Heart left ventricle (tissue), 16 donors: ENCODE measurements at places on chromosomes 3 and 15. TPM values are rescaled to one million over a fixed set of nuclear protein-coding genes. Genes with fewer than 3 reads are reported as not detected.

Gene ZNF620
- 4.4 TPM for total RNA-seq

Gene CDHR4
- total RNA-seq, result not detected

GRCh38 chr15:50594311-50594710 lies 47.8 kb upstream of the USP50 start:
- no peak for DNase-seq

DNA sequence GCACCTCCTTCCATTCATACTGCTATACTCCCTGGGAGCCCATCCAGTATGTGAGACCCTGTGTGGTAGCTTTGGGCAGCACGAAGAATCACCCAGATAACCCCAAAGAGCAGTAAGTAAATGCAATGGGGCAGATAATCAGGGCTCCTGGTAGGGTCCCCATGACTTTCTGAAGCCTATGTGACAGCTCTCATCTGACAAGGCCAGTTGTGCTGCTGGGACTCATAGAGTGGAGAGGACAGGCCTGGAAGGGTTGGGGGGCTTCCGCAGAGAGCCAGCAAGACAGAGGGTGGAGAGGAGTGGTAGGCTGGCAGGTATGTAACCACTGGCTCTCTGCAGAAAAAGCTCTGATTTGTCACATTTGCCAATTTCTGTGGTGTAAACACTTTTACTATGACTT lies 3.2 kb upstream of the SLC6A20 start:
- DNase-seq, result no peak

Gene GOLGA8G
- not detected for total RNA-seq

Gene NRG4
- not detected for total RNA-seq

Gene PHC3
- total RNA-seq, result 29.9 TPM

GRCh38 chr3:158659454-158660237 lies 12.8 kb downstream of the LXN start:
- DNase-seq, result peak; percentile 39

Gene AADACL2
- total RNA-seq, result not detected

Gene SLC30A4
- total RNA-seq, result 2.5 TPM

DNA sequence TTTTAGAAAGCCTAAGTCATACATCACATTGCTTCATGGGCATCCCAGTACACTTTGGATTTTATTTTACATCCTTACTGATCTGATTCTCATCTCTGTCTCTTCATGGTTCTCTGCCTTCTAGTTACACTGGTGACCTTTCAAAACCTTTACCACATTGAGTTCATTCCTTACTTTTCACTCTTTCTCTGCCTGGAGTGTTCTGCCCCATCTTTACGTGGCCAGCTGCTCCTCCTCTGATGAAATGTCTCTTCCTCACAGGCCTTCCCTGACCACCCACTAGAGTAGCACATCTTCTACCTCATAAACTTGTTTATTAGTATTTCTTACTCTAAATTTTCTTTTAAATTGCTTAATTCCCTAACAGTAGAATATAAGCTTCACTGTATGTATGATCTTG lies 17.7 kb downstream of the CTNNB1 start:
- no peak for DNase-seq

DNA sequence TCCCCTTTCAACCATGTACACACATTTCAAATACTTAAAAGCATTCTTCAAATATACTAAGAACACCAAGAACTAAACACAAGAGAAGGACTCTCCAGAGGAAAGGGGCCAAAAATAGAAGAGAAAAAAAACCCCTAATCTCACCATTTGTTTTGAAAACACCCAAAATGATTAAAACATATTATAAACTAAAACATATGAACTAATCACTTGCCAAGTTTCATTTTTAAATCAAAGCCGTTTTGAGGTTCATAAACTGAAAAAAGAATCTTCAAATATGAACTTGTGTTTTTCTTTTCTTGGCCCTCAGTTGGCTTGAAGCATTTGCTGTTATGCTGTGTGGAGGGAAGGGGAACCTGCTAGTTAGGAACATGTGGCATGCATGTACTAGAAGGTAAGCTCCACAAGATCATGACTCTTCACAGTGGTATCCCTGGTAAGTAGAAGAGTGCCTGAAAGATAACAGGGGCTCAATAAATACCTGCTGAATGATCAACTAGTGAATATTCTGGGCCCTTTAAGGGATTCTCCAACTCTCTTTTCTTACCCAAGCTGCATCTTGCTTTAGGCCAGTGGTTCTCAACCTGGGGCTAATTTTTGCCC lies 224.5 kb downstream of the TIGIT start:
- no peak for DNase-seq

DNA sequence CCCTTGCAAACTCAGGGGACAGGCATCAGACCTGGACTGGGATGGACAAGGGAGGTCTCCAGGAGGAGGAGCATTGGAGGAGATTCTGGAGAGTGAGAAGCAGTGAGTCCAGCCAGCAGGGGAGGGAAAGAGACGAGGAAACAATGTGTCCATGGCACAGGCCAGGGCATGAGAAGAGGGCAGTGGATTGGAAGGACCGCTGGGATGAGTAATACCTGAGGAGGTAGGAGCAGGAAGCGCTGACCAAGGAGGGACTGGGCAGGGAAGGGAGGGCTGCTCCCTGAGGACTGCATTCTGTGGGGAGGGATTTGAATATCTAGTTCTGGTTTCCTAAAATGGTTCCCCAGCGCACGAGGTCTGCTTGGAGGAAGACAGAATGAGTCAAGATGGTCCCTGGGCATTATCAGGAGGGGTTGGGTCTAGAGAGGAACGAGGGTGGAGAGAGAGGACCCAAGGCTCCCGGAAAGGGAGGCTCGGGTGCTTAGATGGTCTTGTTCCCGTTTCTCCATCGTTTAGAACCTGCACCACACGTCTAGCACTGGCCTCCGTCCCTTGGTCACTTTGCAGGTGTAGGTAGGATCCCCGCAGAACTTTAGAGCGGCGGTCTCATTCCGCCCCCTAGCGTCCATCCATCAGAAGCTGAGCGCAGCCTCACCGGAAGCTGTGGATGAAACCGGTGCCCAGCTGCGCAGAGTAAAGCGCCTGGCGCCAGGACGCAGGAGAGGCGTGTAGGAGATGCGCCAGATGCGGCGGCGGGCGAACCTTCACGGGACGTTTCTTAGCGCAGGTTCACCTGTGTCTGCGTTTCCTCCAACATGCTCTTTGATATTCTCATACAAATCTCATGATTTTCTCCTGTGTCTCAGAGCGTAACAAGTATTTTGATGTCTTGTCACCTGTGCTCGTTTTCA lies 190.7 kb upstream of the NDN start:
- DNase-seq, result peak; percentile 42

GRCh38 chr3:40765884-40766283 lies 241.1 kb downstream of the ZNF621 start:
- no peak for DNase-seq

Gene SH2D7
- not detected for total RNA-seq

- no peak for DNase-seq
These were observed 56.5 kb downstream of the ZNF385D start for GRCh38 chr3:21694506-21694905.

- DNase-seq, result peak; percentile 52
These were observed 209.4 kb downstream of the CADPS start for GRCh38 chr3:62665627-62666437.

Gene TIMP4
- total RNA-seq, result 57.9 TPM

GRCh38 chr3:122146466-122146865 lies 37.0 kb upstream of the CASR start:
- no peak for DNase-seq

DNA sequence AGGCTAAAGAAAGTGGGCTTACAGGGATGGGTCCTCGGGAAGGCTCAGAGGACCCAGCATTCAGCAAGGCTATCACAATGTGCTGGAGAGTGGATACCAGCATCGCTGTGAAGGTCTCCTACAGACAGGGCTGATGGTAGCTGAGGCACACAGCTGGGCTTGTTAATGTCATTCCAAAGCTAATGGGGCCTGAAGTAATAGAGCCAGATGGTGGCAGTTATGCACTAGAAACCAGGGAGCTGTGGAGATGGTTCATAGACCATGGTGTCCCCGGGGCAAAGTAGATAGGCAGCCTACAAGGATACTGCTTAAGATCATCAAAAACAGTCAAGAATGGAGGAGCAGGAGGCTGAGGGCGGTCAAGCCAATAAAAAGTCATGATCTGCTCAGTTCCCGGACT lies 24.8 kb upstream of the BOC start:
- no peak for DNase-seq

DNA sequence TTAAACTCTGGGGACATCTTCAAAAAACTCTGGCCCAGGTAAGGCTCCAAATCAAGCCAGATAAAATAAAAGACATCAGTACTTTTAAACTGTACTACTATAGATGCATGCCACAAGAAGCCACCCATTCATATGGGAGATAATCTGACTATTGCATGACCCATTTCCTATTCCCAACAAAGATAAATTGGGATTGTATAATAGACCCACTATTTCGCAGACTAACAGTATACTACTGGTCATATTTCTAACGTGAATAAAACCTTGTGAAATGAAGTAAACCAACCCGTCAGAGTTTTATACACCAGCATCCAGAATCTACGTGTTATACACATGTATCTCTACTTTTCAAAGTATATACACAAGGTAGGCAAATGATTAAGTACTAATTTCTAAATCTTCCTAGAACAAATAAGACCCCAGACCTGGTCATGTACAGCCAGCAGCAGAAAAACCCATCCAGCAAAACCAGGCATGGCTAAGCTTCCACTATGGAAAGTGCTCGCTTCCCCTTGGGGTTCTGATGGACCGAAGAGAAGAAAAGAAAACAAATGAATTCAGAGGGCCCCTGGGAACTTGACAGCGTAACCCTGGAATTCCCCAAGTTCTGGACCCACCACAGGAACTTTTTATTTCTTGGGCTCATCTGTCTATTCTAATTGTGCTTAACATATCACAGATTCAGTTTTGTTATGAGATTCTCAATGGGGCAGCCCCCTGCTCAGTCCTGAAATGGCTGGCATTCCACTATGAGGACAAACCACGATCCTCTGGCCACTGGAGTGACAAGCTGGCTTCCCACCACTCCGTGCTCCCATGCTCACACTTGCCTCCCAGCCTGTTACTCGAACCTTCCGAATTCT lies 69.1 kb downstream of the MB21D2 start:
- no peak for DNase-seq

Gene TLR9
- 0.56 TPM for total RNA-seq

Gene ANKRD63
- not detected for total RNA-seq

Gene THPO
- not detected for total RNA-seq

- no peak for DNase-seq
These were observed 505.9 kb upstream of the CFAP20DC start for GRCh38 chr3:59555593-59556315.

GRCh38 chr3:24374801-24375200 lies 119.8 kb downstream of the THRB start:
- DNase-seq, result no peak

Gene POTEB3
- total RNA-seq, result not detected

GRCh38 chr3:116808725-116809124 lies 99.1 kb downstream of the TUSC7 start:
- DNase-seq, result no peak

Gene FOXB1
- not detected for total RNA-seq

- DNase-seq, result no peak
These were observed 18.3 kb upstream of the TMEM158 start for GRCh38 chr3:45244356-45244755.

Gene ZDHHC19
- not detected for total RNA-seq

DNA sequence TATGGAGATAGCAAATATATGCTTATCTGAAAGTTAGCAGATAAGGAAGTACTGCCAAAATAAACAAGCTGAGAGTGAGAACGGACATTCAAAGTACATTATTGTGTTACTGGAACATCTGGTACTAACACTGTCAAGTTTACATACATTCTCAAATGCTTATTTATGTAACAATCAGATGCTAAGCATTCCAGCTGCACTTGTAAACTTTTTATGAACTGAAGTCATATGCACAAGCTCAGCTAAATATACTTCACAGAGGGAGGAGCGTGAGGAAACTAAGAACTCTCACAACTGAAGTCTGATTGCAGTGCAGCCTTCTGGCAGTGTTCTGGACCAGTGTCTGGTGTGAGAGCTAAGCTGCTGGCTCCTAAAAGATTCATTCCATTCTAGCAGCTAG lies 223.7 kb upstream of the NANOGP8 start:
- no peak for DNase-seq

Gene SPRED1
- 9.3 TPM for total RNA-seq

DNA sequence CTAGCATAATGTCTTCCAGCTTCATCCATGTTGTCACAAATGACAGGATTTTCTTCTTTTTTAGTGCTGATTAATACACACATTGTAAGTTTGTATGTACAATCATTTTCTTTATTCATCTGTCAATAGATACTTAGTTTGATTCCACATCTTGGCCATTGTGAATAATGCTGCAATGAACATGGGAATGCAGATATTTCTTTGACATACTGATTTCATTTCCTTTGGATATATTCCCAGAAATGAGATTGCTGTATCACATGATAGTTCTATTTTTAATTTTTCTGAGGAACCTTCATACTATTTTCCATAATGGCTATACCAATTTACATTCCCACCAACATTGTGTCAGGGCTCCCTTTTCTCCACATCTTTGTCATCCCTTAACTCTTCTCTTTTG lies 117.9 kb downstream of the MEIS2 start:
- DNase-seq, result no peak

GRCh38 chr15:41603941-41604911 lies 45.2 kb downstream of the TYRO3 start:
- DNase-seq, result peak; percentile 71

Gene GOLGA8N
- 4.3 TPM for total RNA-seq

- no peak for DNase-seq
These were observed 78.4 kb downstream of the THRB start for GRCh38 chr3:24416224-24416623.

DNA sequence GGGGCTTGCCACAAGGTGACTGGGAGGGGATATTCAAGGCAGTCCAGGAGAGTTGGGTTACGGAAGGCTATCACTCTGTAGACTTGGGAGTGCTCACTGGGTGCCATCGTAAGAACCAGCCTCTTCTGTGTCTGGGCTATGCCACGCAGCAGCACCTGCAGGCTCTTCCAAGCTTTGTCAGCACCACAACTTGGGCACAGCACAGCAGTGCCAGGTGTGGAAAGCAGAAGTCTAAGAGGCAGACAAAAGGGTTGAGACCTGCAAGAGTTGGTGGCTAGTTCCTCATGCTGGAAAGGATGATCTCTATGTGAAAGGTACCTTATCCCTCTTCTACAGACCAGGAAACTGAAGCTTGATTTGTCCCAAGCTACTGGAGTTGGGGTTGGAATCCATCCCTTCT lies 15.8 kb downstream of the CX3CR1 start:
- no peak for DNase-seq

- DNase-seq, result no peak
These were observed 52.8 kb downstream of the CLASP2 start for GRCh38 chr3:33665294-33665693.

GRCh38 chr3:31180274-31180673 lies 285.8 kb upstream of the GADL1 start:
- no peak for DNase-seq

DNA sequence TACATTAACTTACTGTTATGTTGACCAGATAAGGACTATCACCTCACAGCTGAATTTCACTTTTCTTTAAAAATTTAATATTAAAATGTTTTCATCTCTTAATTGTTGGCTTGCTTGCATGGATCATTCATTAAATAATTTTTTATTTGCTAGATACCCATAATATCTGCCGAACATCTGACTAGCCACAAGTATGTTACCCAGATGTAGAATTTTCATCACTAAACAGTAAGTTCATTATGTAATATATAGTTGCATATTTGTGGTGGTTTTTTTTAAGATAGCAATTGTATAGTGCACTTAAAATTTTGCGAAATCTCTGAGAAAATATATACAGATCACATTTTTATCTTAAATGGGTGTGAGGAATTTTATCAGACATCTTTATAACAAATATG lies 190.4 kb downstream of the MBNL1 start:
- no peak for DNase-seq

GRCh38 chr3:187623285-187623814 lies 46.8 kb downstream of the SST start:
- no peak for DNase-seq

- no peak for DNase-seq
These were observed 33.3 kb downstream of the CCNB2 start for GRCh38 chr15:59138243-59138642.
